ENCODE measurements at places on chromosomes 5 and 9.

DNA sequence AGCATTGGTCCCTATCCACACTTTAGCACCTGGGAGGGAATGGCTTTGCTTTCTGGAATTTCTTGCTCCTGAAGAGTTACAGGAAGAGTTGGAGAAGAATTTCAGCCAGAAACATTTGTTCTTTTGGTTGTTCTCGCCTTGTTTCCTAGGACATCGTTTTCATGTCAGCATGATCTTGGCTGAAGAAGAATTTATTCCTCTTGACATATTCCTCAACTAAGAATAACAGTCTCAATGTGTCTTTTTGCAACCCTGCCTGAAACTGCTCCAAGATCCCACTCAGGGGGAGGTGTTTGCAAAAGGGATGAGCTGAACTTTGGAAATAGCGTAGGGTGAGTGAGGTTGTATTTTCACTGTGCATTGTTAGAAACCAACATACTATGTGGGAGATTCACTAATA lies 26.1 kb downstream of the MAMDC2 start:
- DNase-seq = no peak

GRCh38 chr5:31884896-31885295 lies 246.0 kb downstream of the PDZD2 start:
- DNase-seq = no peak

- DNase-seq = no peak
Measured at GRCh38 chr5:174755106-174755505, 30.7 kb downstream of the MSX2 start.

GRCh38 chr9:108039493-108039892 lies 549.9 kb upstream of the KLF4 start:
- DNase-seq = no peak

GRCh38 chr9:14908295-14909180 lies 1.7 kb downstream of the FREM1 start:
- no peak for DNase-seq

- no peak for DNase-seq
Measured at GRCh38 chr9:33346564-33346963, 55.8 kb downstream of the AQP7 start.
